Femur (tissue), 1 donor: ENCODE measurements at places on chromosomes 12 and 14.

DNA sequence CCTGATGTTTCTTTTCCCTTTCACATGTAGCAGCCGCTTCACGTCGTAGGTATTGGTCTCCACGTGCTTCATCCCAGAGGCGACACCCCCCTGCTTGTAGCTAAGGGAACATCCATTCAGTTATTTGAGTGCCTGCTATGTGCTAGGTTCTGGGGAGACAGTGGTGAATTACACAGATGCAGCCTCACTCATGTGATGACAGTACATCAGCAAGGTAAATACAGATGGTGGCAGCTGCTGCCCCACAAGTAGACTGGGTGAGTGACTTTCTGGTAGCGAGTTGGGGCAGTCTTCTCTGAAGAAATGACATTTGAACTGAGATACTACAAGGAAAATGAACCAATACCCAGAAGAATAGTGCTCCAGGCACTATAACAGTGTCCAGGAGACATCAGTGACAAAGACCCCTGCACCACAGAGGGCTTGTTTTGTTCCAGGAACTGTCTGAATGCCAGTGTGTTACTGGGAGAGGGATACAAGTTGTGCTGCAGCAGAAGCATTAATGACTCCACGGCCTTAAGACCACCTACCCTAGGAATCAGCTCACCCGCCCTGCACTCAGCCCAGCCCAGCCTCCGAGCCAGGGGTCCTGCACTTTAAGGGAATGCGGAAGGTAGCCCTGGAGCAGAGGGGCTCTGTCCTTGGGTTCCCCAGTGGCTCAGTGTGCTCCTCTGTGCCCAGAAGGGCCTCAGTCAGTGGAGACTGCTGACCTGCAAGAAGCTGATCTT lies 7.3 kb downstream of the AVIL start:
- no peak for DNase-seq

DNA sequence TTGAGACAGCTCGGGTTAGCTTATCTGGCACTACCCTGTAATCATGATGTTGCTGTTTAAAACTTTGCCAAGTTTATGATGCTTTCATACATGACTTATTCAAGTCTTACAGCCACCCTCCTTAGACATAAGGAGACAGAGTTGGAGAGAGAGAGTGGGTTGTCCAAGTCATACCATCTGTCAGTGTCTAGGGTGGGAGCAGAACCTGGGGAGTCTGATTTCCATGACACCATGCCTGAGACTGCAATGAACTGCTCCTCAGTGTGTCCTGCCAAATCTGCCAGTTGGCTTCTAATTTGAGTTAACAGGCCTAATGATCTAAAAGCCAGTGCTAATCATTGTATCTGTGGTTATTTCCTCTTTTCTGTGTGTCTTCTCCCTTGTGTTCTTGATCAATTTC lies 43.7 kb upstream of the PHC1 start:
- DNase-seq, result no peak

DNA sequence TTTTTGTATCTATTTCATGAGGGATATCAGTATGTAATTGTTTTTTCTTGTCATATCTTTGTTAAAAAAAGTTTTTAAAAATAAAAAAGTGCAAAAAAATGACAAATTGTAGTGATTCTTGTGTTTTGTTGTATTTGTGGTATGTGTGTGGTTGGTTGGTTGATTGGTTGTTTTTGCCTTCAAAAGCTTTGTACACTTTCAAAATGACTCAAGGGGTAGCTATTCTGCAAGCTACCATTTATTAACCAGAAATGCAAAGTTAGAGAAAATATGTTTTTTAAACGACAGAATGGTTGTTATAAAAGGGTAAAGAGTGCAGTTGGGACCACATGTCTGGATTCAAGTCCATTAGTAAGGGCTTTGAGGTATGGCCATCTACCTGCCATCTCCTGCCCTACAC lies 119.3 kb downstream of the SLC35F4 start:
- no peak for DNase-seq

GRCh38 chr12:8057306-8057705 lies 8.9 kb downstream of the C3AR1 start:
- no peak for DNase-seq

- no peak for DNase-seq
Observed at GRCh38 chr14:41073544-41073943, 533.1 kb upstream of the LRFN5 start.

DNA sequence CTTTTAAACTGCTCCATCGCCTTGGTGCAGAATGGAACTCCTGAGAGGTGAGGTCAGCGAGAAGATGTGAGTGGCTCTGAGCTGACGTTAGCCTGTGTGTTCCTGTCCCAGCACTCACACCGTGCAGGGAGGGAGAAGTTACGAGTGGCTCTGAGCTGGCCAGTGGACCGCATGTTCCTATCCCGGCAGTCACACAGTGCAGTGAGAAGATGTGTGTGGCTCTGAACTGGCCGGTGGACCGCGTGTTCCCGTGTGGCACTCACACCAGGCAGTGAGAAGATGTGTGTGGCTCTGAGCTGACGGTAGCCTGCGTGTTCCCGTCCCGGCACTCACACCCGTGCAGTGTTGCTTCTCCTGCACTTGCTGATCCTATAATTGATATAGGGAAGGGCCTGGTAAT lies 59.9 kb downstream of the VCPKMT start:
- DNase-seq, result no peak

- no peak for DNase-seq
Observed at GRCh38 chr12:94267921-94268471, 119.6 kb downstream of the PLXNC1 start.

- DNase-seq, result no peak
Observed at GRCh38 chr12:106341086-106341877, 16.3 kb upstream of the POLR3B start.

DNA sequence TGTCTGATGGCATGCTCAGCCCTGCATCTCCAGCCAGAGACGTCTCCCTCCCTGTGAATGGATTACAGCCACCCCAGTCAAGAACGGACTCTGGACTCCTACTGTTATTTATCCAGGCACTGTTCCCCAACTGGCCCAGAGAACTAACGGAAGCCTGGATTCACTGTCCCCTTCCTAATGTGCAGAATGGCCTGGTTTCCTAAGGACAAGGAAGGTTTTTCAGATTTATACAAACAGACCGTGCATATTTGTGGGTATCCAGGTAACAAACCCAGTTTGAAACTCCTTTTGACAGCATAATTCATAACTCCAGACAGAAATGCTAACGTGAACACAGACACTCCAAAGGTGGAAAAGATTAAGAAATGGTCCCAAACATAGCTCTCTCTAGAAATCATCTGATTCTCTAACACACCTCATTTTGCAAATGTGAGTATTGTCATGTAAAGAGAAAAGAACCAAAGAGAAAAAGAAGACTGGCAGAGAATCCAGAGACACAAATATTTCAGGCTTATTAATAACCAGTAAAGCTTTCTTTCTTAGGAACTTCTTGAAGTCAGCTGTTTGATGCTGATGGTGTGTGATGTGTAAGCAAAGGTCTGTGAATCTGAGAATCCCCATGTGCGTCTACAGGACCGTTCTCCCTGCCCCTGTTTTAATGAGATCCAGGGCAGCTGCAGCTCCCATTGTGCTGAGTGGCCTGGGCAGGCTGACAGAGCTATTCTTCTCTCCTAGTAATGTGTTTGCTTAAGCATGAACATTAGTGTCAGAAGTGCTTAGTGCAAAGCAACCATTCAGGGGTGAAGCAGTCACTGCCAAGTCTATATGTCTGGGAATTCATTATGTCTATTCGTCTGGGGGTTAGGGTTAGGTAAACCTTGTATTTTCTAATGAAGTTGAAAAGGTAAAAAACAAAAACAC lies 86.8 kb upstream of the HIF1A start:
- DNase-seq, result peak; percentile 49

GRCh38 chr14:97726676-97727075 lies 929.5 kb downstream of the VRK1 start:
- DNase-seq, result no peak

GRCh38 chr12:86741531-86741930 lies 485.3 kb upstream of the MGAT4C start:
- DNase-seq, result no peak
